ENCODE measurements at places on chromosomes 3 and 15.
A peak's percentile ranks its signal among the peaks of the same experiment; 100 is the strongest.

- DNase-seq = no peak
Measured at GRCh38 chr3:97736928-97737327, 27.6 kb upstream of the ARL6 start.

DNA sequence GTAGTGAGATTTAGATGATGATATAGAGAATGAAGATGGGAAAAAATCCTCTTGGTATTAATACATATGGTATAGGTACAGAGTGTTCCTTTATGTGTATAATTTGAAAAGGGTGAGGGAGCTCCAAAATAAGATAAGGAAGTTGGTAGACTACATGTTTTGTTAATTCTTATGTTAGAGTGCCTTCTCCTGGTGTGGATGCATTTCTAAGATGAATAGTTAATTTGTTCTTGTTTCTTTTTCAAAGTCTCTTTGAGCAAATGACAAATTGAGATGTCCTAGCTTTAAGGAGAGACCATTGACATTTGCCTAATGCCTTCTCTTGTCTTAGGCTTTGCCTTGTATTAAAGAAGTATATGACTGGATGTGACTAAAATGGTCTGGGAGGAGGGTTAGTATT, 34.1 kb downstream of the AKAP13 start:
- DNase-seq = no peak

DNA sequence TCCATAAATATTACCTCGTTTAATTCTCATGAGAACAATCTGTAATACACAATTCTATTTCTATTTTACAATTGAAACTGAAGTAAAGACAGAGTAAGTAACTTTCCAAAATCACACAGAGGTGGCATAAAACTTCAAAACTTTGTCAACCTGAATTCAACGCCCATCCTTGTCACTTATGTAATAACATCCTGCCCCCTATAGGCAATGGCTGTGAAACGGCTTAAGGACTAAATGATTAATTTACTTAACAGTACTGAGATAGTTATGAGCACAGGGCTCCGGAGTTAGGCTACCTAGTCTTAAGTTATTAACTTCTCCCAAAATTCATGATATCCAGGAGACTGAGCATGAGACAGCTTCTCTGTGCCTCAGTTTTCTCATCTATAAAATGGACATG, 293.1 kb upstream of the CHRM5 start:
- no peak for DNase-seq

GRCh38 chr15:92906563-92907081, 6.5 kb downstream of the CHD2 start:
- DNase-seq = peak; percentile 96

DNA sequence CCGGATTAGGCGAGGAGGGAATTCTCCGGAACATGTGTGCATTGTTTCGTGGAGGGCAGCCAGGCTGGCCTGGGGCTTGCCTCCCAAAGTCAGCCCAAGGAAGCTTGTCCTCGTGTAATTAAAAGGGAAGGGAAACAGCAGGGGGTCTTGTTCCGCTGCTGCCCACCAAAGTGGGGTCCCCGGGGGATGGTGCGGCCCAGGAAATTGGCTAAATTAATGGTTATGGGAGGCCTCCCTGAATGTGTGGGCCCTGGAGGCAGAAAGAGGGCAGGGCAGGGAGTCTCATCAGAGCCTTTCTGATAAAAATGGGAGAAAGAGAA, 118.1 kb downstream of the OPA1 start:
- no peak for DNase-seq

- no peak for DNase-seq
Measured at GRCh38 chr15:99102332-99103235, 2.3 kb upstream of the SYNM start.

DNA sequence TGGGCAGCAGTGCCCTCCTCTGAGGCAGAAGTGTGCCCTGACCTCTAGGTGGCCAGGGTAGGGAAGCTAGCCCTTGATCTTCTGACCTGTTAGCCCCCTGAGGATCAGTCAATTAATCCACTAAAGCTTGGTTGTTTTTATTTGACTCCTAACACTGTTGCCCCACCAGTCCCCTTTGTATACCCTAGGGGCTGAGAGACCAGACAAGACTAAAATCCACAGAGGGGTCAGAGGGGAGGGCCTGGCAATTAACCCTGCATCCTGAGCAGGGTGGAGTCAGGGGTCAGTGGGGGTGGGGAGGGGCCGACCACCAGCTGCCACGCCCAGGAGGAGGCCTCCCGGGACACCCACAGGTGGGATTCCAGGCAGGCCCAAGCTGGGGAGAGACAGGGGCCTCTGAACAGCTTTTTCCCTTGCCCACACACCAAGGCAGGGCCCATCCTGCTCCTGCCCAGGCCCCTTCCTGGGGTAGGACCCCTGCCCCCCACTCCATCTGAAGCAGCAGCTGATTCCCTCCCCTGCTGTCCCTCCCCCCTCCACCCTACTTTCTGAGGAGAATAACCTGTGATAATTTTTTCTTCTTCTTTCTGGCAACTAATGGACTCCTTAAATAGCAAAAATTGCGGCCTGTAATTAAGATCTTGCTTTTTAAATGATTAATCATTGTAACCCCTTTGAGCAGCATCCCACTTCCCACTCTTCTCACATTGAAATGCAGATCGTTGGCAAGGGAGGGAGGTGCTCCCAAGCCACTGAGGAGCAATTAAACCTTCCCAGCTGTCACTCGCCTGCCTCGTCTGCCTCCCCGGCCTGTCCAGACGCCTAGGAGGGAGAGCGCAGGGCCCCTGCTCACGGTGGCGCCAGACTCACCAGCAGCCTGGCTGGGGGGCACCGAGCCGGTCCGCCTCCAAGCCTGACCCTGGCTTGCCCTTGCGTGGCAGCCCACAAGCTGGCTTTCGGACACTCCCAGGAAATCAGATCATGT, 51.9 kb downstream of the RHCG start:
- DNase-seq = no peak

DNA sequence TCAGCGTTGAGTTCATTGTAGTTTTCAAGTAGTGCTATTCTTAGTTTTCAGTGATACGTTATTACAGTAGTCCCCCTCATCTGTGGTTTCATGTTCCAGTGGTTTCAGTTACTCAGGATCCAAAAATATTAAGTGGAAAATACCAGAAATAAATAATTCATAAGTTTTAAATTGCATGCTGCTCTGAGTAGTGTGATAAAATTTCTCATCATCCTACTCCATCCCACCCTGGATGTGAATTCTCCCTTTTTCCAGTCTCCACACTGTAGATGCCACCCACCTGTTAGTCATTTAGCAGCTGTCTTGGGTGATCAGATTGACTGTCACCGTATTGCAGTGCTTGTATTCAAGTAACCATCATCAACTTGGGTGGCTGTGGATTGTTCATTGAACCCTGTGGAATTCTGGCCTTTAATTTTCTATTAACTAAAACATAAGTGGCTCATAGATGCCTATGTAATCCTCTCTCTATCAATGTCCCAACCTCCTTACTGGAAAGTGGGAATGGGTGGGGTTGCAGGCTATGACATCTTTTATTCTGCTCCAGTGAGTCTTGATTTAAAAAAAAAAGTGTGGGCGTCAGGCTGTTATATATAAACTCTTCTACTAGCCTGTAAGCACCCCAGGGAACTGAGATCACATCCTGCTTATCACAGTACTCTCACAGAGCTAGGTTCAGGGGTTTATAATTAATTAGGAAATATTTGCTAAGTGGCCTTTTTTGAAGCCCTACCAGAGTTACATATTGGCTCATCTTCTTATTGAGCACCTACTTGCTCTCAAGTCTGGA, 97.5 kb downstream of the CFAP20DC start:
- no peak for DNase-seq

GRCh38 chr3:126056681-126057500, 27.0 kb downstream of the SLC41A3 start:
- DNase-seq = no peak

DNA sequence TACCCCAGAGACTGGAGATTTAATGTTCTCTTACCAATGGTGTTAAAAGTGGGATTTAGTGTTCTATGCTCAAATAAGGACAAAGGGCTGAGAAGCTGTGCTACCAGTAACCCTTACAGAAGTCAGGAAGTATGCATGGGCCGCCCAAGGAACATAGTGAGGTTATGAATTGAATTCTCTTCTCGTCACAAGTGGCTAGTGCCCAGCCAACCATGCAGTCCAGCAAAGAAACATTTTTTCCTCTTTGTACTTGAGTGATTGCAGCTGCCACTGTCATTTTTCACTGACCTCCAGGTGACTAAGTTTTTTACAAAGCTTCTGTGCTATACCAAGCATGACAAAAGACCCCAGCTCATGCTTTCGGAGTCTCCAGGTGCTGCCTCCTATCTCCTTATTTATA, 110.6 kb upstream of the DCBLD2 start:
- DNase-seq = no peak

DNA sequence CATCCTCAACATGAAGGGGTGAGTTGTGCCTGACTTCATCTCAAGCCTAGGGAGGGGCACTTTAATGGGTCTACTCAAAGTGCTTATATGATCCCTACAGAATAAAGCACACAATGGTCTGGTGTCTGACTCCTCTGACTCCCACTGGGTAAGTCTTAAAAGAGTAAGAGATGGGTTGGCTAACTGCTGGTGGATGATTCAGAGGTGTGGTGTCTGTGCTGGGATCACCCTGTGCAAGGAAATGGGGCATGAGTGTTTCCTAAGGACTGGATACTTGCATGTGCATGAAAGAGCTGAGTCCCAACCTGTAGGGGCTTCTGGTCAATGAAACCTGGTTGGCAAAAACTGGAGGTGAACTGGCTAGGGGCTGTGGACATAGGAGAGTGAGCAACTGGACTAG, 158.8 kb downstream of the IL20RB start:
- peak; percentile 46 for DNase-seq

GRCh38 chr15:80502782-80503181, 98.6 kb downstream of the ARNT2 start:
- no peak for DNase-seq

DNA sequence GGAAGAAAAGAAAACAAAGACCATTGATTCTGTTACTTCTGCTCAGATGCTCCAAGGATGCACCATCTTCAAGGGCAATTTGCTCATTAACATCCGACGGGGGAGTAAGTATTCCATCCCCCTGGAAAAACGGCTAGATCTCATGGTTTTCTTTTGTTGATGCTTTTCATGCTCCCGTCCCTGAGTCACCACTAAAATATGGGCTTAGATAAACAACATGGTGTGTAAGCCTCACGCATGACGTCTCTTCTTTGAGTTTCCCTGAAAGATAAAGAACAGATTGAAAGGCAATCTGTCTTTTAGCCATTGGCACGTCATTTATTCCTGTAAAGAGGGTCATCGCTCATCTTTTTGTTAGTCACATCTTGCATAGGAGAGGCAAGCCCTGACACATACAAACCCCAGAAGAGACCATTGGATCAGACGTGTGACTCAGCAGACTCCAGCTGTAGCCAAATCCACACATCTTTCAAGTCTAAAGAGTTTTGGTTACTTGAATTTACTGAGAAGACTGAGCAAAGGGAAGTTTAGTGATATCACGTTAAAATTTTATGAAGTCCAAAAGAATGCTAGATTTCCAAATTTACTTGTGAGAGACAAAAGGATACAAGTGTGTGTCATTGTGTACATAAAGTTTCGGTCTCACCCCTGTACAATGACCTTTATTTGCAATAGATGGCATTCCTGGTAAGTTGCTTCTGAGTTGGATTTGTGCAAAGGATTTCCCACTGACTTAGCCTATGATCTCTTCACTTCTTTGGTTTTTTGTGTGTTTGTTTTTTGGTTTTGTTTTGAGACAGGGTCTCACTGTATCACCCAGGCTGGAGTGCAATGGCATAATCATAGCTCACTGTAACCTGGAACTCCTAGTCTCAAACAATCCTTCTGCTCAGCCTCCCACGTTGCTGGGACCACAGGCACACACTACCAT, 110.5 kb downstream of the PGPEP1L start:
- peak; percentile 99 for DNase-seq

DNA sequence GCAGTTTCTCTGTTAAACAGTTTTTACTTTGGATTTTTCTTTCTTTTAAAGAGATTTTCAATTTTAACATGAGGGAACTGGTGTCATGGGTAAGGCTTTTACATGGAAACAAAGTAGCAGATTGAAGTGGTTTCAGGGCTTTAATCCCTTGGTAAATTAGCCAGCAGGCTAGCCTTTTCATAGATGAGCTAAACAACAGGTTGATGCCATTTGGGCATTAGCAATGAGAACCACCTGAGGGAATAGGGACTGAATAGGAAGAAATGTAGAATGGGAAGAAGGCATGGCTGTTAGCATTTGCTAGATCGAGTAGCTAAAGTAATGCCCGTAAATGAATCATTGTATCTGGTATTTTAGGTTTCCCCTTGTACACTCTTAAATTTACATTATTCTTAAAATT, 165.5 kb upstream of the MLF1 start:
- DNase-seq = no peak

DNA sequence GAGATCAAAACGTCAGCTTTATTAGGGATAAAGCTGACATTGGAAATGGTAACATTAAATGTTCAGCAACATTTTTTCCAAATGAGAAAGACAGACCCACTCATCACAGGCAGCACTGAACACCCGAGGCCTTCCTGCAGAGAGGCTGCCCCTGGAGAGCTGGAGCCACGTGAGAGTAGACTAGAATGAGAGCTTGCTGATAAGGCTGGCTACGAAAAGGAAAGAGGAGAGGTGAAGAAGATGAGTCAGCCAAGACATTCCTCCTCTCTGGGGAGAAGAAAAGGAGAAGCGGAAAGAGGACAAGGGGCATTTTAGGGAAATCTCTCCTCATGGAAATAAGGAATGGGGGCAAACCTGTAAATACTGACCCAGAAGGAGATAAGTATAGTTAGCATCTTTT, 7.3 kb downstream of the CYP19A1 start:
- DNase-seq = no peak

- DNase-seq = no peak
Measured at GRCh38 chr15:68574629-68575028, 4.2 kb upstream of the CORO2B start.

GRCh38 chr15:94185547-94186236, 45.7 kb upstream of the MCTP2 start:
- DNase-seq = no peak

- no peak for DNase-seq
Measured at GRCh38 chr15:51579012-51579411, 43.6 kb downstream of the DMXL2 start.

DNA sequence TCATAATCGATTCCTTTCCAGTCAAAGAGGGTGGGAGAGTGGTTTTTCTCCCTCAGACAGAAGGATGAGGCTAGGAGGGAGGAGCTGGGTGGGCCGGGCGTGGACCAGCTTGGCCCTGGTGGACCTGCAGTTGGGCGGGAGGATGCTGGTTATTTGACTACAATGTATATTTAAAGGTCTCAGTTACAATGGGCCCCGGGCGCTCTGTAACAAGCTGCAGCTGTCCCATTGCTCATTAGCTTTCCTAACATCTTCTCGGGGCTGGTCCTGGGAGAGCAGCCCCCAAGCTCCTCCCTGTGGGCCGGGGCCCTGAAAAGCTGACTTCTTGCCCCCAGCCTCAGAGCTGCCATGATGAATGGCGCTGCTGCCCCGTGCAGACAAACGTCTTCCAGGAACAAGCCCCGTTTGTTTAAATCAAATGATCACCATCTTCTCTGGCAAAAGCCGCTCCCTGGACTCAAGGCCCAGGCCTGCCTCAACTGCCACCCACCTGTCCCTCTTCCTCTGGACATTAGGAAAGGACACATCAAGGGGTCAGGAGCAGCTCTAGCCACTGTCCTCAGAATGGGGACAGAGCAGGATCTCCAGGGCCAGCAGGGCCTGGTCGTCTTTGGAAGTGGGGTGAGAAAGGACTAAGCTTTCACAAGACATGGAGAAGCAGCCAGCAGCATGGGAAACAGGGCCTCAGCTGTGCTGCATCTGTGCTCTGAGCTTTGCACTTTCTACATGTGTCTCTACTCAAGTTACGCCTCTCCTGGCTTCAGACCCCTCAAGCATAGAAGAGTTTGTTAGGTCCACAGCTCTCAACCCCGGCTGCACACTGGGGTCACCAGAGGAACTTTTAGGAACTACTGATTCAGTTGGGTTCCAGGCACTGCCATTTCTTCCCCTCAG, 38.6 kb downstream of the MAGEF1 start:
- no peak for DNase-seq
